ENCODE measurements at places on chromosomes 6 and 20. TPM values are rescaled to one million over a fixed set of nuclear protein-coding genes. Genes with fewer than 3 reads are reported as not detected.
A peak's percentile ranks its signal among the peaks of the same experiment; 100 is the strongest.

GRCh38 chr20:16552015-16552414, 21.2 kb downstream of the KIF16B start:
- DNase-seq = no peak
- no peak overlapping the region for H3K27ac ChIP-seq
- H3K4me1 ChIP-seq = peaks cover 22% of the 10 kb centered on the region
- no peaks in the 10 kb centered on the region for H3K27me3 ChIP-seq
- H3K36me3 ChIP-seq = no peaks in the 10 kb centered on the region

DNA sequence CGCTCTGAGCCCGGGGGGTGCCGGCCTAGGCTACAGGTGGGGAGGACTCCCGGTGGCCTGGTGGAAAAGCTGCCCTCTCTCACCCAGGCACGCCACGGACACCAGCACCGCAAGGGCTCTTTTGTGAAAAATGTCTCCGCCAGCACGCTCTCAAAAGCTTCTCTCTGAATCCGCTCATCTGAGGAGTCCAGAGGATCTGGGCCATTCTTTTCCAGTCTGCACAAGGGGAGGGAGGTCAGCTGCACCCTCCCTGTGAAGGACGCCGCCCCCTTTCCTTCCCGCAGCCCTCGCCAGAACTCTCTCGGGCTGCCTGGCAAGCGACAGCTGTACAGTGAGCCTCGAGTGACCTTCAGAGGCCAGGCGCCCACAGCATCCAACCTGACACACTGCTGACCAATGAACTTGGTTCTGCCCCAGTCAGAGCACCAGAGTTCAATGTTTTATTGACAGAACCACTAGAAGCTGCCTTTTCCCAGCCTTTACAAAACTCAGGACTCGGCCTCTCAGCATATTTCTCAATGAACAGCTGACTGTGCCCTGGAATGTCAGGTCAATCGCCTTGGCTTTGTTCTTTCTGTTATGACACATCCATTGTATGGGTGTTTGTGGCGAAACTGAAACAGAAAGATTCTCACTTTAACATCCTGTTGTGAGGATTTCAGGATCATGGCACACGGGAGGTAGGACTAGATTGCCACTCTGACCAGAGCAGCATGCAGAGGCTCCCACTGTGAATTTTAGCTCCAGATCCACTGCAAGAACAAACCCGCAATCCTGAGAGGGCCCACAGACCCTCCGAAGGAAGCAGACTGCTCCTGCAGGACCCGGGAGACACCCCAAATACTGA, 26.7 kb downstream of the SERPINB9 start:
- no peaks in the 10 kb centered on the region for H3K4me1 ChIP-seq
- peak; percentile 73 for DNase-seq
- H3K27ac ChIP-seq = peak overlapping the region; percentile 78
- no peaks in the 10 kb centered on the region for H3K27me3 ChIP-seq

- no peaks in the 10 kb centered on the region for H3K27me3 ChIP-seq
- H3K36me3 ChIP-seq = no peaks in the 10 kb centered on the region
- no peak for DNase-seq
These were observed 51.2 kb upstream of the MARCKS start for GRCh38 chr6:113805811-113806495.

- peak overlapping the region; percentile 27 for H3K27ac ChIP-seq
- H3K4me3 ChIP-seq = no peak overlapping the region
- DNase-seq = no peak
- H3K4me1 ChIP-seq = peaks cover 29% of the 10 kb centered on the region
These were observed 276.5 kb downstream of the CDKAL1 start for GRCh38 chr6:20810727-20811108.

DNA sequence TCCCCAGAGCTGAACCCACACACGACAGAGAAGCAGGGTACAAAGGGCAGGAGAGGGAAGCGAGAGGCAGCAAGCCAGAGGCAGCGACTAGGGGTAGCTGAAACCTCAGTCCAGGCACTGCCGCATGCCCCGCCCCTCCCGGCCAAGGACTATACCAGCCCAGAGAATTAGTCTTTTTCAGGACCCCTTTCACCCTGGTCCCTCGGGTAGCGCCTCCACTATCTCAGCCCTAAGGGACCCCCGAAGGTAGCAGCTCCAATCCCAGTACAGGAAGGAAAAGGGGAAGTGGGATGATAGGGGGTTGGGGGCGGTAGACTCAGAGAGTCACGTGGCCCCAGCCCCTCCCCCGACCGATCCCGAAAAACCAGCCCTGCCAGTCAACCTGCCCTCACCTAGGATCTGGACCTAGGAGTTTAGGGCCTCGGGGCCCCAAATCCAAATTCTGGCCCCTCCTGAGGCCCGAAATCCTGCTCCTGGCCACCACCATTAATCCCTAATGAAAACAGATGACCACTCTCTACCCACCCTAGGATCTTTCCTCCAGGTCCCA, 1.3 kb downstream of the RGL2 start:
- peak overlapping the region; percentile 94 for H3K27ac ChIP-seq
- DNase-seq = no peak
- peak overlapping the region; percentile 78 for H3K4me3 ChIP-seq
- H3K27me3 ChIP-seq = no peaks in the 10 kb centered on the region
- H3K36me3 ChIP-seq = peaks cover 15% of the 10 kb centered on the region

GRCh38 chr6:85361643-85362014, 88.3 kb upstream of the NT5E start:
- no peaks in the 10 kb centered on the region for H3K36me3 ChIP-seq
- no peaks in the 10 kb centered on the region for H3K4me1 ChIP-seq
- no peak overlapping the region for H3K27ac ChIP-seq

DNA sequence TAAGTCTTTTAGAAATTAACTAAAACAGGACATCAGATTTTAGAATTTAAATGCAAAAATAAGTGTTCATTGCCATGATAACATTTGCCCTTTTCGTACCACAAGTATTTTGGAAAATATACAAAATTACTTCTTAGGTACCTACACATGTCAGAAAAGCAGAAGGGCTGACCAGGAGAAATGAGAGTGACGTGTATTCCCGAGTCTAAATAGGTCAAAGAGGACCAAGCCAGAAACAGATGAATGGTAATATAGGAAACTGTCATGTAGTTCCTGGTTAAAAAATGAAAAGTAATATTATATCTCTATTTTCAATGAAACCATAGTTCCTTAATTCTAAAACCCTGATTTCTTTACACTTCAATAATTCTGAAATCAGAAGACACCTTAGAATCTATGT, 126.2 kb downstream of the IPCEF1 start:
- DNase-seq = no peak
- H3K27me3 ChIP-seq = no peaks in the 10 kb centered on the region

DNA sequence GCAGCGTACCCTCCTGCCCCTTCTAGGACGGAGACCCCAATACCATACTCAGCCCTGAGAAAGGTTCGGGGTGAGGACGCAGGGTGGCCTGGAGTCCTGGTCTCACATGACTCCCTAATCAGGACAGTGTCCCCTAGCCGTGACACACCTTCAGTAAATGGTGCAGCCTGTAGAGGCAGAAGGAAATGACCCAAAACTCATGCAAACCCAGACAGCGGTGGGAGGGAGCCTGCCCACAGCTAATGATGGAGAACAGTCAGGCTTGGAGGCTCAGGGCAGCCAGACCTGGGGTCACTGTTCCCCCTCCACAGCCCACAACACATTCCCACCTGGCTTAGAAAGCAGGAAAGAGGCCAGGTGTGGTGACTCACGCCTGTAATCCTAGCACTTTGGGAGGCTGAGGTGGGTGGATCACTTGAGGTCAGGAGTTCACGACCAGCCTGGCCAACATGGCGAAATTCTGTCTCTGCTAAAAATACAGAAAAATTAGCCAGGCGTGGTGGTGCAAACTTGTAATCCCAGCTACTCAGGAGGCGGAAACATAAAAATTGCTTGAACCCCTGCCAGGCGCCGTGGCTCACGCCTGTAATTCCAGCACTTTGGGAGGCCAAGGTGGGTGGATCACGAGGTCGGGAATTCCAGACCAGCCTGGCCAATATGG, 8.8 kb upstream of the HMGA1 start:
- H3K4me3 ChIP-seq = no peak overlapping the region
- H3K4me1 ChIP-seq = peaks cover 14% of the 10 kb centered on the region
- H3K27me3 ChIP-seq = no peaks in the 10 kb centered on the region
- no peaks in the 10 kb centered on the region for H3K36me3 ChIP-seq

DNA sequence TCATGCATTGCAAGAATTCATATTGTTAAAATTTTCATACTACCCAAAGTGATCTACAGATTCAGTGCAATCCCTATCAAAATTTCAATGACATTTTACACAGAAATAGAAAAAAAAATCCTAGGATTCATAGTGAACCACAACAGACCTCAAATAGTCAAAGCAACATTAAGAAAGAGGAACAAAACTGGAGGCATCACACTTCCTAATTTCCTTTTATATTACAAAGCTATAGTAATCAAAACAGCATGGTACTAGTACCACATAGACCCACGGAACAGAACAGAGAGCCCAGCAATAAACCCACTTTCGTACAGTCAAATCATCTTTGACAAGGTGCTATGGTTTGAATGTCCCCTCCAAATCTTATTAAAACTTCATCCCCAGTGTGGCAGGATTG, 39.7 kb downstream of the NTSR1 start:
- no peak for DNase-seq
- H3K4me3 ChIP-seq = no peak overlapping the region
- no peaks in the 10 kb centered on the region for H3K36me3 ChIP-seq

GRCh38 chr20:20395903-20396568, 28.1 kb downstream of the INSM1 start:
- H3K27ac ChIP-seq = no peak overlapping the region
- H3K4me1 ChIP-seq = no peaks in the 10 kb centered on the region
- H3K4me3 ChIP-seq = no peak overlapping the region
- peaks cover 7% of the 10 kb centered on the region for H3K36me3 ChIP-seq

DNA sequence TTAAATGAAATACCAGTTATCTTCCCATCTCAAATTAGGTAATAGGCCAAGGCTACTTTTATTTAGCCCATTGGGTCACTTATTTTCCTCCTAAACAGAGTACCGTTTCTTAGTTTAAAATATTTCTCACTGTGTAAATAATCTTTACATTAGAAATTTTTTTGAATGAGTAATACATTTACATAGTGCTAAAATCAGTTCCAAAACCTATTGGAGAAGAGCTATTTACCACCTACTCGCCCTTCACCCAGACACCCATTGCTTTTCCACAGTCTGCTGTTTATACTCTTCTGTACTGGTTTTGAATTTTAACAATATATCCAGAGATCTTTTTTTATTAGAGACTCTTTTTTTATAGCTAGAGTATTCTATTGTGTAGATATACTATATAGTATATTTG, 36.9 kb downstream of the MCM8 start:
- H3K4me1 ChIP-seq = no peaks in the 10 kb centered on the region
- H3K27me3 ChIP-seq = no peaks in the 10 kb centered on the region
- DNase-seq = no peak
- H3K36me3 ChIP-seq = peaks cover 9% of the 10 kb centered on the region
- no peak overlapping the region for H3K27ac ChIP-seq

GRCh38 chr20:1334761-1335160, 5.8 kb upstream of the SDCBP2 start:
- H3K27ac ChIP-seq = no peak overlapping the region
- H3K36me3 ChIP-seq = no peaks in the 10 kb centered on the region
- peak; percentile 52 for DNase-seq
- H3K27me3 ChIP-seq = no peaks in the 10 kb centered on the region
- no peak overlapping the region for H3K4me3 ChIP-seq

- no peak overlapping the region for H3K27ac ChIP-seq
- H3K4me3 ChIP-seq = no peak overlapping the region
- no peaks in the 10 kb centered on the region for H3K36me3 ChIP-seq
- H3K27me3 ChIP-seq = no peaks in the 10 kb centered on the region
- DNase-seq = no peak
These were observed 101.5 kb downstream of the ZFP64 start for GRCh38 chr20:52090035-52090434.

- H3K36me3 ChIP-seq = no peaks in the 10 kb centered on the region
- H3K4me3 ChIP-seq = no peak overlapping the region
- H3K27ac ChIP-seq = no peak overlapping the region
- no peaks in the 10 kb centered on the region for H3K4me1 ChIP-seq
These were observed 7.3 kb downstream of the CCDC167 start for GRCh38 chr6:37492236-37492972.

GRCh38 chr6:63610944-63611343, 24.7 kb upstream of the PHF3 start:
- no peaks in the 10 kb centered on the region for H3K4me1 ChIP-seq
- no peak overlapping the region for H3K4me3 ChIP-seq
- H3K27me3 ChIP-seq = no peaks in the 10 kb centered on the region

- H3K4me1 ChIP-seq = no peaks in the 10 kb centered on the region
- no peak overlapping the region for H3K4me3 ChIP-seq
- peak; percentile 43 for DNase-seq
- no peak overlapping the region for H3K27ac ChIP-seq
These were observed 50.3 kb downstream of the NPEPL1 start for GRCh38 chr20:58742668-58743566.

Gene RIMS1
- 0.55 TPM for total RNA-seq

Gene XKR7
- total RNA-seq = not detected

Gene LBP
- total RNA-seq = not detected

Gene SCP2D1
- not detected for total RNA-seq

All from right atrium auricular region (tissue), 2 donors.